ENCODE measurements at places on chromosomes 12 and 14.

DNA sequence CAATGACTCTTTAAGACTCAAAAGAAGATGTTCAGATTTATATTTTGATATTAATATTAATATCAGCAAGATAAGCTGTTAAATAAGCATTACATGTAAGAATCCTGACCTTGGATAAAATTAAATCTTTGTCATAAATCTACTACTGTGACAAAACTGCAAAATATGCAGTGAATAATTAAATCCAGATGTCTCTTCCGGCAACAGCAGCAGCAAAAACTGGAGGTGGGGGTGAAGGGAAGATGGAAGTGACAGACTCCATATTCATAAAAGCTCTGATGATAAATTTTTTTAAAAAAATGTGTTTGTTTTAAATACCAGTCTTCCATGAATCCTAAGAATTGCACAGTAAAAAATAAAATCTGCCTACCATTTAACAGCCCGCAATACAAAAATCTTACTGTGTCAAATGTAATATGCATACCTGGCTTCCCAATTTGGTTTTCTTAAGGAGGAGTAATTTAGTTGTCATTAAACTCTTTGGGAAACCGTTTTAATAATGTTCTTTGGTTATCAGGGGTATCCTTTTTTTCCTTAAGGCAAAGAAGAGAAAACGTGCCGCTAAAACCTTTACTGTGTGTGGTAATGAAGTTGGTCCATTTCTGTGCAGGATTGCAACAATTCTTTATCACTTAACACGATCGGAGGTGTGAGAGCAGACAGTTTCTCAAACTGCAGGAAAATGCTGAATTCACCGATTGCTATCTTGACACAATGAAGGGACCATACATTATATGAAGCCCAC is 478.2 kb downstream of the DIO2 start:
- no peak for DNase-seq

DNA sequence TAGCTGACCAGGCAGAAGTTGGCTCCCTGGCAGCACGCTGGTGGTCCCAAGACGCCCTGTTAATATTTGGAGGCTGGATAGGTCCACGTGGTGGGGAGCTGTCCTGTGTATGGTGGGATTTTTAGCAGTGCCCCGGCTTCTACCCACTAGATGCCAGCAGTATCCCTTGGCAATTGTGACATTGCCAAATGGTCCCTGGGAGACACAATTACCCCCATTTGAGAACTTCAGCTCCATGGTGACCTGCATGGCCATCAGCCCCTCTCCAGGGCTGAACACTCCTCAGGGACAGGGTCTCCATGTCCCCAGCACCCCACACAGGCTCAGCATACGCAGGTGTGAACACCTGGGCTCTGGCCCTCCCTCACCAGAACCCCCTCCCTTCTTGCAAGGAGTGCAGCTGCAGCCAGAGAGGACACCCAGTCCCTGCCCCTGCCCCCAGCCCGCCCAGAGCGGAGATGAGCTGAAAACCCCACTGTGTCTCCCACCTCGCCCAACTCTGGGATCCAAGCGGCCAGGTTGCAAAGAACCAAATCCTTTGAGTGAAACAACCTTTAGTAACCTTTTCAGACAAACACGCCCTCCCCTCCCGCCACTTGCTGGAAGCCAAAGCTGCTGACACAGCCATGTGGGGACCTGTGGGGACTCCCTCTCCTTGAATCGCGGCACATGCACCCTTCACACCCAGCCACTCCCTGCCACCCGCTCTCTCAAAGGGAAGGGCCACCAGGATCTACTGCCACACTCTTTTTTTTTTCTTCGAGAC is 120.4 kb downstream of the CALM1 start:
- DNase-seq: no peak

GRCh38 chr14:81302638-81303037 is 81.9 kb upstream of the GTF2A1 start:
- no peak for DNase-seq

GRCh38 chr12:124923905-124924734 is 9.7 kb upstream of the UBC start:
- DNase-seq: no peak

GRCh38 chr12:59652130-59652529 is 56.3 kb downstream of the SLC16A7 start:
- DNase-seq: no peak

DNA sequence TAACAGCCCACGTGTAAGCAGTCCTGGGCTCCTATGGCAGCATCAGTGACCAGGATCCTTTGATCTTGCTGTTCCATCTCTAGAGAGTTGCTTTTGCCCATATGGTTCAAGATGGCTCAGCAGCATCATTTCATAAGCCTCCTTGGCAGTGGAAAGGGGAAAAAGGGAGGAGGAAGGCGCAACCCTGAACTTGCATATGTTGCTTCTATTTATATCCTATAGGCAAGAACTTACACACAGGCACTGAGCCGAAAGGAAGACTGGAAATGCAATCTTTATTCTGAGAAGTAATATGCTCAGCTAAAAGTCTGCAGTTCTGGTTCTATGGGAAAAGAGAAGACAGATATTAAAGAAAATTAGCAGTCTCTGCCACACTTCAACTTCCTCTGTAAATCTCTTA is 167.7 kb upstream of the PLXNC1 start:
- DNase-seq: no peak

- no peak for DNase-seq
Observed at GRCh38 chr14:54420478-54421142, 20.6 kb downstream of the CNIH1 start.

DNA sequence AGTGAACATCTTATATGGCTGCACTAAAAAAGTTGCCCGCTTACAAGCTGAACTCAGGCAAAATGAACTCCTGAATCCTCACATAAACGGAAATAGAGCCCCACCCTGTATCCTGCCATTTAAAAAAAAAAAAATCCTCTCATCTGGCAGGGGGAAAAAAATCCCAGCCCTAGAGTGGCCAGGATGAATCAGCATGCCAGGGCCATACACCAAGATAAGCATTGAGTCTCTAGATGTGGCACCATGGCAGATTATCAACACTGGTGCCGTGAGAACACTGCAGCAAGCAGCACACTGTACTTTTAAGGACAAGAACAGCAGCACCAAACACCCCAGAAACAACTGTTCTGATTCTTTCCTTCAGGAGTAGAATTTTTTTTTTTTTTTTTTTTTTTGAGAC is 65.5 kb downstream of the RASSF3 start:
- DNase-seq: no peak

GRCh38 chr12:85237327-85237726 is 42.7 kb upstream of the ALX1 start:
- DNase-seq: no peak

DNA sequence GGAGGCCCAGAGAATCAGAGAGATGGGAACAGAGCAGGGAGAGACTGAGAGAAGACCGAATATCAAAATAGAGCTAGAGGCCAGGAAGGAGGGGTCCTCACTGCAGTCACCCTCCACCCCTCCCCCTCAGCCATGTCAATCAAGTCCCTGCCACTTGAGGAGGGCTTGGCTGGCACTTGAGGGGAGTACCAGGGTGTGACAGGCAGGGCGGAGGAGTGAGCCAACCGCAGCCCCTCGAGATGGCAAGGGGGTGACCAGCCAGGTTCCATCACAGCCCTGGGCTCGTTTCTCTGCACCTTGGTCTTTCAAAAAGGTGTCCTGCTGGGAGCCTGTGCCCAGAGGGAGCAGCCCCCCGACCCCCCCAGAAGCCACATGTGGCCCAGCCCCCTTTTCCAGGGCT is 4.2 kb downstream of the AQP5 start:
- no peak for DNase-seq

- no peak for DNase-seq
Observed at GRCh38 chr12:104714369-104714768, 243.7 kb downstream of the SLC41A2 start.

- no peak for DNase-seq
Observed at GRCh38 chr14:29271669-29272068, 505.1 kb downstream of the FOXG1 start.

- no peak for DNase-seq
Observed at GRCh38 chr12:104570174-104570907, 113.6 kb downstream of the CHST11 start.

DNA sequence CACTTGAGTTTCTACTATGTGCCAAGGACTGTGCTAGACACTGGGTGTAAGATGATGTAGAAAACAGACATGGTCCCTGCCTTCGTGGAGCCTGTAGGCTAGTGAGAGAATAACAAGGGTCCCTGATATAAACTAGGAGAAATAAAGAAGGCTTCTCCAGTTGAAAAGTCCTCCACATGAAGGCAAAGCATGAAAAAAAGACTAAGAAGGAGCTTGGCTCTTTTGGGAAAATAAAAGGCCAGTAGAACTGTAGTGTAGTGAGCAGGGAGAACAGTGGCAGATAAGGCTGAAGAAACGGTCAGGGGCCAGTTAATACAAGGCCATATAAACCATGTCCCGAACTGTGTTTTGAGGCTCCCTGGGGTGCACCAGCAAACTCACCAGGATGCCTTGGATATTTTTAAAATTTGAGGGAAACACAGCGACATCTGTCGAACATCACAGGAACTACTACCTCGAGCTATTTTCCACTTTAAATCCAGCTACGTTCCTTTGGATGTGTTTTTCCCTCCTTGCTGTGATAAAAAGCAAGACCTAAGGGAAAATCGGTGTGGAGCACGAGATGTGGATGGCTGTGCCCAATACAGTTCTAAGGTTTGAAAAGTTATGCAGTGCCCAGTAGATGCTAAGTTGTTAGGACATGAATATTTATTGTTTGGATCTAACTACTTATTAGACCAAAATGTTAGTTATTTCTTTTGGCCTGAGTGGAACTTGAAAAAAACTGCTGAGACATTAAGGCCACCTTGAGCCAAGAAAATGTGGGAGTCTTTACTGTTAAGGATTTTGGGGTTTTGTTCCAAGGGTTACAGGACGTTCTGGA is 8.5 kb upstream of the CFL2 start:
- DNase-seq: no peak
